Germinal center (tissue), 1 donor: ENCODE measurements at places on chromosomes 2 and 18.

DNA sequence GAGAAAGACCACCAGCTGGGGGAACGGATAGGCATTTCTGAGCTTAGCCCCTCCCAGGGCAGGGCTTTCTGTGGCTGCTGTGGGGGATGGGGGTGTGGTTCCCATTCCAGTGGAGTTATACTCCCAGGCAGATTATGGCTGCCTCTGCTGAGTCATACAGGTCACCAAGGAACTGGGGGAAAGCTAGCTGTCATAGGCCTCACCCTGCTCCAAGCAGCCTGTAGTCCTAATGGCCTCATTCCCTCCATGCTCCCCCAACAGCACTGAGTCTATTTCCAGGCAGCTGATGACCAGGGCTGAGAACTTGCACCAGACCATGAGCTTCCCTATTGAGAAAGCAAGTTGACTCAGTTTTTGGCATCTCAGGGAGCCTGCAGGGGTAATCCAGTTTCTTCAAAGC lies 87.1 kb downstream of the GPR39 start:
- DNase-seq: no peak

GRCh38 chr18:13028869-13029268 lies 37.7 kb downstream of the CEP192 start:
- DNase-seq: no peak

DNA sequence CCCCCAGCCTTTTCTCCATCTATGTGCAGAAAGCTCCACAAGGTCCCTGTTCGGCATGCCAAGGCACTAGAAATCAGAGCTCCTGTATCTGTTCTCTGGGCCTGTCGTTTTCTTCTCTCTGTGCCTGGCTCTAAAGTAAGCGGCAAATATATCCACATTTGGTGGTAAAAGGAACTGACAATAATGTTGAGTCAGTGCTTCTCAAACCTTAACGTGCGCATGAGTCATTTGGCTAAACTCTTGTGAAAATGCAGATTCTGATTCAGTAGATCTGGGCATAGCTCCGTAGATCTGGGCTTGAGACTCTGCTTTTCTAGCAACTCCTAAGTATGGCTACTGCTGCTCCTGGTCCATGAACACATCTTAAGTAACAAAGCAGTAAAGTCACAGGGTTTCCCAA lies 16.5 kb upstream of the ACSL3 start:
- no peak for DNase-seq

DNA sequence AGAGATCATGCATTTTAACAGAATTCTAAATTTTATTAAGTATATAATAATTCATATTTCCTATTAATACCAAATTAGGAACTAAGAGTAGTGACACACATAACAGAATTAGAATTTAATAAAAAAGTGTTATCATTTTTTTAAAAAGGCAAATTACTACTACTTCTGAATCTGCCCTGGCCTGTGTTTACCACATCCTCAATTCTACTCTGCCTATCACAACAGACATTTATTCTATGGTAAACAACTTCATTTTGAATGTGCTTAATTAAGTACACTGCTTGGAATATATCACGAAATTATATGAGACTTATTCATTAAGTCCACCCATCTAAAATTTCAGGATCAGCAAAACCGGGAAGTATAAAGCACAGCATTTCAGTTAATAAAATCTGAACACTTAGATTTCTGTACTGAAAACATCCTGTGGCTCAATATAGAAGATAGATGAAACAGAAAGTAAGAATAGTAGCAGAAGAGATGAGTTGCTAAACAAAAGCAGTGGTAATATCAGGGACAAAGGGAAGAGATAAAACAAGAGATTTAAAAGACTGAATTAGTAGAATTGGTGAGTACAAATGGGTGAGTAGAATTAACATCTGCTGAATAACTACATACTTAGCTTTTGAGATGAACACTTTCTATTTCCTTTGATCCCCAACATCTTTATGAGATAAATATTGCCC lies 3.7 kb downstream of the SMC6 start:
- DNase-seq: peak; percentile 33

GRCh38 chr2:240469239-240469636 lies 33.8 kb downstream of the GPC1 start:
- no peak for DNase-seq

DNA sequence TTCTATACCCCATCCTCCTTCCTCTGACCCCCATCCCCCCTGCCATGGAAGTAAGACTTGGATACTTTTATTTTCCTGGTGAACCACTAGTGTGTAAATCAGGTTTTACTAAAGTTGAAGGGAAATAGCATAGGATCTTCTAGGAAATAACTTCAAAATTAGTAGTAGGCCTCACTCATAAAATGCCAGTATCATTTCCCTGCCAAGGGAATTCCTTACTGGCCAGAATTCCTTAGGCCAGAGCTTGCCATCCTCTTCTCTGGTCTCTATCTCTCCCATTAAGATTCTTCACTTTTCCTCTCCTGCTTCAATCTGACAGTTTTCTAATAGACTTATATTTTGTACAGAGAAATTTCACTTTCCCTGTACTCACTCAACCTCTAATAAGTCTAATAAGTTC lies 322.8 kb upstream of the TANK start:
- no peak for DNase-seq

GRCh38 chr2:150528861-150529801 lies 41.7 kb upstream of the RND3 start:
- DNase-seq: no peak

GRCh38 chr2:118835746-118836410 lies 11.6 kb downstream of the EN1 start:
- no peak for DNase-seq

GRCh38 chr2:54386585-54386984 lies 69.5 kb upstream of the SPTBN1 start:
- DNase-seq: no peak

- DNase-seq: peak; percentile 55
These were observed 5.3 kb downstream of the KLF11 start for GRCh38 chr2:10048501-10049171.

DNA sequence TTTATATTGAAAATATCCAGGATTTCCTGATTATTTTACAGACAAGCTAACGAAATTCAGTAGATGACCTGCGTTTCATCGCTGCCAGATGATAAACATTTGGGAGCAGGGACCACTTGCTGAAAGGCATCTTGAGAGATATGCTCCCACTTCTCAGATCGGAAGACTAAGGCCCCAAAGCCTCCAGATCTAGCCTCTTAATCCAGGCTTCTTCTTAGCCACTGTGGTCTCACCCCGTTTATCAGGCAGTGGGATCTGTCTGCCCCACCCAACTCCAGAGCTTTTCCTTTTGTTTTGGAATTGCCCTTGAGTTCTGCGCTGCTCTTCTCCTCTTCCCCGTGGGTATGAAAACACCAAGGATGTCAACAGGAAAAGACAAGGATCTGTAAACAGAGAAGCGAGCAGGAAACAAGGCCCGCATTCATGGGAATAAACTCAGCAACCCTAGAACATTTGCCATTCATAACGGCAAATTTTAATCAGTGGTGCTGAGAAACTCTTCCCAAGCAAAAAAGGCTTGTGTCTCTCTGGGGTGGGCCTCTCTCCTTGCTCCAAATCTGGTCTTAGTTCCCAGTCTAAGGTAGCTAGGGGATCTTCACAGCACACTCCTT lies 21.4 kb downstream of the MYL12B start:
- DNase-seq: no peak

DNA sequence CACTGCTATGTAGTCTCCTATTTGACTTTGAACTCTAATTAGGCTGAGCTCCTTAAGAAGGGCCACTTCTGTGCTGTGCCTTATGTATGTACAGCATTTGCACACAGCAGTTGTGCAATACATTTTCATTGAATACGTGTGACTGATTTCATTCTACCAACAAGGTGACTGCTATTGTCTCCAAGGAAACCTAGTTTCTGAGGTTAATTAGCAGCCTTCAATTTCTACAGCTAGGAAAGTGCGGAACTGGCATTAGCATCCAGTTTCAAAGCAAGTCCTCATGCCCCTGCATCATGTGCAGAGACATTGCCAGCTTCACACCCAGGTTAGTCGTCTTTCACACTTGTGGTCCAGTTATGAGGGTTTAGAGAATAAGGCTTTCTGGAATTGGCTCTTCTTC lies 58.6 kb downstream of the NCK2 start:
- DNase-seq: no peak

- DNase-seq: no peak
These were observed 64.1 kb upstream of the ACVR1C start for GRCh38 chr2:157692768-157693167.

DNA sequence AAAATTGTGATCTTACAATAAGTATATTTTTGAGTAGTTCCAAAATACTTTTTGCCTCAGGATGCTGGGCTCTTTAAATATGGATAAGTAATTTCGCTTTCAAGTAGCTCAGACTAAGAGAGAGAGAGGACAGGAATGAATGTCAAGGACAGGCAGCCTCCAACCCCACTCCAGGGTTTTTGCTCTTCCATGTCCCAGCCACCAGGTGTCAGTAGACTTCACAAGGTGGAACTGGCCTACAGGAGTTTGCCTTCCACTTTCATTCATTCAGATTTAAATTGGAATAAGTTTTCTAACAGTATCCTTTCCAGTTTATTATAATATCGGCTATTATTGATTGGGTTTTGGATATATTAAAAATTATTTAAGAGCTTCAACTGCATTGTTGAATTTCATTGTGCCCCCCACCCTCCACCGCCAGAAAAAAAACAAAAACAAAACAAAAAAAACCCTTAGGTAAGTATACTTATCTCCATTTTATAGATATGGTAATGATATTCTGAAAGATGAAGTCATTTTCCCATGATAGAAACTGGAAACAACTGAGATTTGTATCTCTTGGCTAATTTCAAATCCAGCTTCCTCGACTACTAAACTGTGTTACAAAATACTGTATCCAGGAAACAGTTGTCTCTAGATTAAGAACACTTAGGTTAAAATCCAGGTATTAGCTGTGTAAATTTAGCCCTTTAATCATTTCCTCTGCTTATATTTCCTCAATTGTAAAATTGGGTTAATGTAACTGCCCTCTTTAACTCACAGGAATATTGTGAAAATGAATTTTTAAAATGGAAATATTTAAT lies 793.1 kb downstream of the ERBB4 start:
- DNase-seq: peak; percentile 25

DNA sequence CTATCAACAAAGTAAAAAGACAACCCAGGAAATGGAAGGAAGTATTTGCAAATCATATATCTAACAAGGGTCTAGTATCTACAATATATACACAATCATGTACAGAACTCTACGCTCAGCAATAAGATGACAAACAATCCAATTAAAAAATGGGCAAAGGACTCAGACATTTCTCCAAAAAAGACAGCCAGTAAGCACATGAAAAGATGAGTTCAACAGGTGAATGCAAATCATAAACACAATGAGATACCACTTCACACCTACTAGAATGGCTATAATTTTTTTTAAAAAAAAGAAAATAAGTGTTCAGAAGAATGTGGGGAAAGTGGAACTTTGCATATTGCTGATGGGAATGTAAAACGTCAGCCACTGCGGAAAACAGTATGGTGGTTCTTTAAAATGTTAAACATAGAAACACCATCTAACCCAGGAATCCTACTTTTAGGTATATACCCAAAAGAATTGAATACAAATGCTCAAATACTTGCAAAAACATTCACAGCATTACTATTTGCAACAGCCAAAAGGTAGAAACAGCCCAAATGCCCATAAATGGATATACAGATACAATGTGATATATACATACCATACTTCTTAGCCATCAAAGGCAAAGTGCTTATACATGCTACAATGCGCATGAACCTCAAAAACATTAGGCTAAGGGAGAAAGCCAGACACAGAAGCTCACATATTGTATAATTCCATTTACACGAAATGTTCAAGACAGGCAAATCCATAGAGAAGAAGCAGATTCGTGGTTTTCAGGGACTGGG lies 121.2 kb downstream of the CABYR start:
- DNase-seq: no peak

GRCh38 chr2:30136764-30137444 lies 9.9 kb upstream of the YPEL5 start:
- no peak for DNase-seq

GRCh38 chr2:53286345-53286744 lies 481.3 kb upstream of the CHAC2 start:
- no peak for DNase-seq

DNA sequence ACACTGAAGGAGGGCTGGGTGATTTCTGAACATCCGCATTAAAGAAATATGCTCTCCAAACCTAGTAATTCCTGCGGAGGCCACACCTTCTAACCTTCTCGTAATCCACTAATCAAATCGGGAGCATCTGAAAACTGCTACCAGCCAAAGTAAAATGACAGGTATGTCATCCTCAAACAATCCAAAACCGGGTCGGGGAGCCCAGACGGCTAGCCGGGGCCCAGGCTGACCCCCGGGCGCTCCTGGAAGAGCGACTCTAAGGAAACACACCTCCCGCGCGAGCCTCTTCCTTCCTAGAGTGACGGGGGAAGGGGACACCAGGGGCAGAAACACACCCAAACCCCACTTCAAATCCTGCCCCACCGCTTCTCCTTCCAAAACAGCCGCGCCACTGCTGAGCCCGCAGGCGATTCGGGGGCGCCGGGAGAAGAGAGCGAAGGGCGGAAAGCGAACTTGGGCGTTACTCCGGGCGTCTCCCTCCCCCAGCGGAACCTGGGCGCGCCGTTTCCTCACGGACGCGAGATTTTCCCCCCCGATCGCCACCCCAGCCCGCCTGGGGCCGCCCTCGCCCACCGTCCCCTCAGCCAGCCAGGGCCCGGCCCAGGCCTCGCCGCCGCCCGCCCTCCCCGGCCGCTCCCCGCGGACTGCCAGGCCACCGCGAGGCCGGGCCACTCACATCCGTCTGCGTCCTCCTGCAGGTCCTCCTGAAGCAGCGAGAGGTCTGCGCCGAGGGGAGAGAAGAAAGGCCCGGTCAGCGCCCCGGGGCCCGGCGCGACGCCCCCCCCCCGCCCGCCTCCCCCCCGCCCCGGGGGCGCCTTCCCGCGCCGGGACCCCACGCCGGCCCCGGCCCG lies 584 bp downstream of the PPP4R1 start:
- peak; percentile 32 for DNase-seq

GRCh38 chr2:210035679-210036078 lies 33.2 kb downstream of the RPE start:
- DNase-seq: no peak

DNA sequence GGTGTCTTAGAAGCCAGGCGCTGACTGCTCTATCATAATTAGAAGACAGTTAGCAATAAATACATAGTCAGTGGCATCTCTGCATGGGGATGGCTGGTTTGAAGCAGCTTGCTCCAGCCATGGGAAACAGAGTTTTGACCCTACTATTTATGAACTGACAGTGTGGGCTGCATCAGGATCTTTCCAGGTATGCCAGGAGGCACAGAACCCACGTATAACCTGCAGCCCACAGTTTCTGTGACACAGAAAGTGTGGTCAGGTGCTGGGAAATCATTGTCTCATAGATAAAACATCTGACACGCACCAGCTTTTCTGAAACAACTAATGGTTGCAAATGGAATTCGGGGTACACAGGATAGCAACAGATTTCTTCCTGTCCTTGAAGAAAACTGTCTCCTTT lies 34.7 kb downstream of the INPP4A start:
- no peak for DNase-seq

- DNase-seq: no peak
These were observed 44.6 kb downstream of the AKAIN1 start for GRCh38 chr18:5152343-5153020.
